ENCODE measurements at places on chromosomes 1 and 21. TPM values are rescaled to one million over a fixed set of nuclear protein-coding genes. Genes with fewer than 3 reads are reported as not detected.

GRCh38 chr1:21816602-21817302 lies 4.7 kb downstream of the LDLRAD2 start:
- peaks cover 9% of the 10 kb centered on the region for H3K36me3 ChIP-seq
- H3K4me3 ChIP-seq: no peak overlapping the region
- no peak overlapping the region for H3K27ac ChIP-seq

GRCh38 chr1:21350202-21350885 lies 60.1 kb upstream of the ECE1 start:
- no peaks in the 10 kb centered on the region for H3K36me3 ChIP-seq
- no peak overlapping the region for H3K27ac ChIP-seq

DNA sequence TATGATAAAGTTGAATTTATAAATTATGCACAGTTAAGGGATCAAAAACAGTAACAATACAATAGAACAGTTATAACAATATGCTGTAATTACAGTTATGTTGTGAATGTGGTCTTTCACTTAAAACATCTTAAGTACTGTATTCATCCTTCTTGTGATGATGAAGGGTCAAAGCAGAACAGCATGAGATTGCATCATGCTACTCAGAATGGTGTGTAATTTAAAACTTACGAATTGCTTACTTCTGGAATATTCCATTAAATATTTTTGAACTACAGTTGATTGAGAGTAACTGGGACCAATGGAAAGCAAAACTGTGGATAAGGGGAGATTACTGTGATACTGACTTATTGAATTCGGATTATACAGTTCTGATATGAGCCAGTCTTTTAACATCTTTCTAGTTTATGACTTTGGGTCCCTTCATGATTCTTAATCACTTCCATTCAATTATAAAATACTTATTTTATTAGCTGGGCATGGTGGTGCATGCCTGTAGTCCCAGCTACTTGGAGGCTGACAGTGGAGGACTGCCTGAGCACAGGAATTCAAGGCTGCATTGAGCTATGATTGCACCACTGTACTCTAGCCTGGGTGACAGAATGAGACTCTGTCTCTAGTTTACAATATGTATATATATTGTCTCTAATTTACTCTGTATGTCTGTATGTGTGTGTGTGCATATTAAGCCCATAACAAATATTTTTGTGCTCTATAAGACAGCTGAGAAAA lies 43.2 kb downstream of the ATP1B1 start:
- no peak overlapping the region for H3K4me3 ChIP-seq
- no peaks in the 10 kb centered on the region for H3K4me1 ChIP-seq
- H3K27me3 ChIP-seq: no peaks in the 10 kb centered on the region
- DNase-seq: no peak

- DNase-seq: no peak
- H3K4me3 ChIP-seq: no peak overlapping the region
- peaks cover 27% of the 10 kb centered on the region for H3K27me3 ChIP-seq
- peaks cover 22% of the 10 kb centered on the region for H3K4me1 ChIP-seq
- no peaks in the 10 kb centered on the region for H3K36me3 ChIP-seq
Observed at GRCh38 chr1:233293556-233294446, 1.7 kb downstream of the PCNX2 start.

DNA sequence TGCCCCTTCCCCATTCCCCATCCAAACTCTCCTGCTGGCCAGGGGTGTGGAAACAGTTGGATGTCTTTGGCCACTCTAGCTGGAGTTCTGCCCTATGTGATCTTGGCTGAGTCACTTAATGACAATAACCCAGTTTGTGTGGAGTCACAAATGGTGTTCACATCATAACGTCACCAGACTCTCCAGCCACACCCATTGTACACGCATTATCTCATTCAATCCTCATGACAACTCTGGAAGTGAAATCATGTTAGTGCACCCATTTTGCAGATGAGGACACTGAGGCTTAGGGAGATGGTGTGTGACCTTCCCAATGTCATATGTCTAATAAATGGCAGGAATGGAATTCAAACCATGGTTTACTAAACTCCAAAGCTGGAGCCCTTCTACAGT lies 1.2 kb upstream of the CDA start:
- H3K4me1 ChIP-seq: peaks cover 5% of the 10 kb centered on the region
- no peak for DNase-seq

GRCh38 chr21:29788752-29789151 lies 151.0 kb downstream of the GRIK1 start:
- H3K4me1 ChIP-seq: no peaks in the 10 kb centered on the region
- no peak overlapping the region for H3K27ac ChIP-seq
- no peaks in the 10 kb centered on the region for H3K27me3 ChIP-seq
- no peak for DNase-seq
- H3K36me3 ChIP-seq: no peaks in the 10 kb centered on the region
- no peak overlapping the region for H3K4me3 ChIP-seq

DNA sequence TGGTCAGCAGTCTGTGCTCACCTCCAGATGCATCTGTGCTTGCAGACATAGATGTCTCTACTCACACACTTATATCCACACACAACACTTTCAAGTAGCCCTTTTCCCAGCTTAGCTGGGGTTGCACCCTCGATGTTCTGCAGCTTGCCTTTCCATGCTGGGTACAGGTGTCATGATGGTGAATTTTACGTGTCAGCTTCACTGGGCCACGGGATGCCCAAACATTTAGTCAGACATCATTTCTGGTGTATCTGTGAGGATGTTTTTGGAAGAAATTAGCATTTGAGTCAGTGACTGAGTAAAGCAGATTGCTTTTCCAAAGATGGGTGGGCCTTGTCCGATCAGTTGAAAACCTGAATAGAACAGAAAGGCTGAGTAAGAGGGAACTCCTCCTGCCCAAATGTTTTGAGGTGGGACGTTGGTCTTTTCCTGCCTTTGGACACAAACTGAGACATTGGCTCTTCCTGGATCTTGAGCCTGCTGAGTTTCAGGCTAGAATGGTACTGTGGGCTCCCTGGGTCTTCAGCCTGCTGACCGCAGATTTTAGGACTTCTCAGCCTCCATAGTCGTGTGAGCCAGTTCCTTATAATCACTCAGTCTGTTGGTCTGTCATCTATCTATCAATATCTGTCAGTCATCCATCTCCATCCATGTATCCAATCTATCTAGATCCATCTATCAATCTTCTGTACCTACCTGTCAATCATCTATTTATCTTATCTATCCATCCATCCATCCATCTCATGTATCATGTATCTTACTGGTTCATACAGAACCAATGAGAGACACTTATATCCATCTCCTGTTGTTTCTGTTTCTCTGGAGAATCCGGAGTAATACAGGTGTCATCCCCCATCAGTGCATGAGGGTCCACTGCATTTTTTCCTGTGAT lies 12.7 kb upstream of the OBSCN start:
- no peaks in the 10 kb centered on the region for H3K4me1 ChIP-seq
- no peak for DNase-seq
- H3K4me3 ChIP-seq: no peak overlapping the region
- no peaks in the 10 kb centered on the region for H3K27me3 ChIP-seq

GRCh38 chr1:96157101-96157500 lies 564.5 kb upstream of the PTBP2 start:
- H3K27me3 ChIP-seq: no peaks in the 10 kb centered on the region
- H3K27ac ChIP-seq: no peak overlapping the region
- no peaks in the 10 kb centered on the region for H3K36me3 ChIP-seq
- DNase-seq: no peak
- H3K4me3 ChIP-seq: no peak overlapping the region
- no peaks in the 10 kb centered on the region for H3K4me1 ChIP-seq

- no peaks in the 10 kb centered on the region for H3K27me3 ChIP-seq
Observed at GRCh38 chr1:179334440-179334839, 31.3 kb upstream of the AXDND1 start.

GRCh38 chr21:21860888-21861287 lies 862.7 kb downstream of the NCAM2 start:
- no peak for DNase-seq
- no peak overlapping the region for H3K27ac ChIP-seq
- no peaks in the 10 kb centered on the region for H3K36me3 ChIP-seq
- H3K4me1 ChIP-seq: no peaks in the 10 kb centered on the region

DNA sequence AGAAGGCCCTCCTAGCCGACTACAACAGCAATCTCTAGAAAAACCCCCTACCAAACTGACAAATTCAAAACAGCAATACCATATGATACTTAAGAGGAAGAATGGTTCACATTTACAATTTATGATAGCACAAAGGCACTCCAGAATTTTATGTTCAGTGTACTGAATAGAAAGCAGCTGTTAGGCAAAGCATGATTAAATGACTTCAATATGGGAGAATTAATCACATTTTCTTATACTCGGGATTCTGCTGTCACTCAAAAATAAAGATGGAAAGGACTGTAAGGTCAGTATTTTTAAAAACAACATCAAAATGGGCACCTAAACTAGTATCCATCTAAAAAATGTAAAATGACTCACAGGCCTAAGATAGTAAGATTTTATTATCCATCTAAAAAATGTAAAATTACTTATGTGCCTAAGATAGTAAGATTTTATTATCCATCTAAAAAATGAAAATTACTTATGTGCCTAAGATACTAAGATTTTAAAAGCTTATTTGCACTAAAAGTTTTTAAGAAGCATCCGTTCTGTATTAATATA lies 198.5 kb downstream of the SMYD3 start:
- no peaks in the 10 kb centered on the region for H3K36me3 ChIP-seq
- no peak for DNase-seq
- no peaks in the 10 kb centered on the region for H3K27me3 ChIP-seq
- no peaks in the 10 kb centered on the region for H3K4me1 ChIP-seq
- H3K4me3 ChIP-seq: no peak overlapping the region
- H3K27ac ChIP-seq: no peak overlapping the region

DNA sequence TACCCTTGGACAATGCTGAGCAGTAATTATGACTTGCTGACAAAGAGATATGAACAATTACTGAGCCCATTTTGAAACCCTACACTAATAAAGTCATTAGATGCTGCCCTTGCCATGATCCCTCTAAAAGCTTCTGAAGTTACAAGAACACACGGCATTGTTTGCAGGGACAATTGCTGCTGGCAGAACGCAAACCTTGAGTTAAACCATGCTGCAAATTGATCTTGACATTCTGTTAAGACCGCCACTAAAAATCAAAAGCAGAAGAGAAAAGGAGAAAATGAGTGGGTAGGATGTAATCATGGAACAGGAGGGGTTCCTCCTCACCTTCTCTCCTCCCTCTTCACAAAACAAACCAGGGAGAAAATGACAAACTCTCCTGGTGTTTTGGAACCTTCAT lies 136.2 kb upstream of the DMRTA2 start:
- H3K4me3 ChIP-seq: no peak overlapping the region
- H3K4me1 ChIP-seq: no peaks in the 10 kb centered on the region
- DNase-seq: no peak
- H3K27me3 ChIP-seq: no peaks in the 10 kb centered on the region

GRCh38 chr1:111705841-111706240 lies 33.4 kb downstream of the INKA2 start:
- no peak overlapping the region for H3K27ac ChIP-seq
- no peak overlapping the region for H3K4me3 ChIP-seq
- H3K4me1 ChIP-seq: no peaks in the 10 kb centered on the region

DNA sequence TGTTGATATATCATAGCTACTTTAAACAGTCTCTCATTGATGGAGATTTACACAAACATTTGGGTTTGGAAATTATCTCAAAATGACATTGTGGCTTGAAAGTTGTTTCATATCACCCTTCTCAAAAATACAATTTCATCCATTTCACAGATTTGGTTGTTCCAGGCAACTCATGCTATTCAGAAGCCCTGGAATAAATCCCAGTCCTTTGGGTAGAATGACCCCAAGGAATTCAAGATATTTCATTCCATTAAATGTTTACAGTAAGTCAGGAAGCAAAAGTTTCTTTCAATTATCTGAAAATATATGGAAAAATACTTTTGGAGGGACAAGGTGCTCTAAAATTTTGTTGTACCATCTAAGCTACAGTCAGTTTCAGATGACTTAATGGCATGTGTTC lies 27.1 kb downstream of the MPZL1 start:
- DNase-seq: no peak
- H3K36me3 ChIP-seq: no peaks in the 10 kb centered on the region
- no peak overlapping the region for H3K4me3 ChIP-seq
- H3K4me1 ChIP-seq: peaks cover 37% of the 10 kb centered on the region
- no peaks in the 10 kb centered on the region for H3K27me3 ChIP-seq

- H3K27me3 ChIP-seq: peaks cover 18% of the 10 kb centered on the region
- H3K4me3 ChIP-seq: peak overlapping the region; percentile 67
- H3K36me3 ChIP-seq: no peaks in the 10 kb centered on the region
- H3K4me1 ChIP-seq: peaks cover 54% of the 10 kb centered on the region
Observed at GRCh38 chr1:228736844-228737445, 1.7 kb downstream of the RHOU start.

DNA sequence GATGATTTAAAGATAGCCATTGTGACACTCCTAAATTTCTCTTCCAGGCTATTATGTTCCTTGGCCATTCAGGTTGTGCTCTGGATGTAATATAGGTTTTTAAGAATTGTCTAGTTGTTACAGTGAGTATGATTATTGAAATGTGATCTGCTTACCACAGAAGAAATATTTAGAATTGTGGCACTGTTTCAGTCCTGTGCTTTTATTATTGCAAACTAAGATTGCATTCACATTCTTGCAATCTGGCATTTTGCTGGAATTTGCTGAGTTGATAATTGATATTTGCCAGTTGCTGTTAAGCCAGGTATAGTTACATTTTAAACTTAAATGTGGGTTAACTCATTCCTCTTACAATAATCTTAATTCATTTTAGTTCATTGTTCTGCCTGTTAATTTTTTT lies 22.3 kb downstream of the EXO1 start:
- DNase-seq: no peak
- no peak overlapping the region for H3K4me3 ChIP-seq
- no peak overlapping the region for H3K27ac ChIP-seq

GRCh38 chr1:150674881-150675280 lies 22.1 kb downstream of the GOLPH3L start:
- no peak overlapping the region for H3K27ac ChIP-seq
- H3K27me3 ChIP-seq: no peaks in the 10 kb centered on the region

- no peaks in the 10 kb centered on the region for H3K4me1 ChIP-seq
- no peak overlapping the region for H3K27ac ChIP-seq
- DNase-seq: no peak
- no peaks in the 10 kb centered on the region for H3K36me3 ChIP-seq
- no peak overlapping the region for H3K4me3 ChIP-seq
- no peaks in the 10 kb centered on the region for H3K27me3 ChIP-seq
Observed at GRCh38 chr1:22443332-22443731, 8.3 kb upstream of the ZBTB40 start.

The C1orf50 gene
- 6.9 TPM for total RNA-seq

The ATXN7L2 gene
- 5.6 TPM for total RNA-seq

The CDK18 gene
- total RNA-seq: 30.1 TPM

The IGSF3 gene
- 12.6 TPM for total RNA-seq

The KCNJ9 gene
- not detected for total RNA-seq

The DCST1 gene
- not detected for total RNA-seq

The AIRE gene
- 0.06 TPM for total RNA-seq

The MROH7 gene
- 0.70 TPM for total RNA-seq

The FAM72C gene
- 0.70 TPM for total RNA-seq

The KDF1 gene
- total RNA-seq: 12.1 TPM

The TRABD2B gene
- 0.99 TPM for total RNA-seq

The SELL gene
- total RNA-seq: 59.2 TPM

The LCE6A gene
- total RNA-seq: not detected

The MYBPH gene
- total RNA-seq: 1.3 TPM

The CDC20 gene
- 7.9 TPM for total RNA-seq

The CNN3 gene
- 290 TPM for total RNA-seq

The GCSAML gene
- total RNA-seq: 0.32 TPM

All from left lung (tissue), 14 donors.